ENCODE measurements at places on chromosomes 3 and 15.

DNA sequence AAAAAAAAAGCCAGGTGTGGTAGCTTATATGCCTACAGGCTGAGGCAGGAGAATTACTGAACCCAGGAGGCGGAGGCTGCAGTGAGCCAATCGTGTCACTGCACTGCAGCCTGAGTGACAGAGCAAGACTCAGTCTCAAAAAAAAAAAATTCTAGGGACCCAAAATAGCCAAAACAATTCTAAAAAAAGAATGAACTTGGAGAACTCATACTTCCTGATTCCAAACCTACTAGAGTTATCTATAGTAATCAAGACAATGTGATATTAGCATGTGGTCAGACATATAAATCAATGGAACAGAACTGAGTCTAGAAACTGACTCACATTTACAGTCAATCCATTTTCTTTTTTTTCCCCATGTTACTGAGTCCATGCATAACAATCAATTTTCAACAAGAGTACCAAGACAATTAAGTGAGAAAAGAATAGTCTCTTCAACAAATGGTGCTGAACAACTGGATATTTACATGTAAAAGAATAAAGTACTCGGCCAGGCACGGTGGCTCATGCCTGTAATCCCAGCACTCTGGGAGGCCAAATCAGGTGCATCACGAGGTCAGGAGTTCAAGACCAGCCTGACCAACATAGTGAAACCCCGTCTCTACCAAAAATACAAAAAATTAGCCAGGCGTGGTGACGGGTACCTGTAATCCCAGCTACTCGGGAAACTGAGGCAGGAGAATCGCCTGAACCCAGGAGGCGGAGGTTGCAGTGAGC is 11.9 kb downstream of the PRKAR2A start:
- no peak for DNase-seq

- no peak for DNase-seq
Measured at GRCh38 chr3:152973575-152973974, 138.6 kb downstream of the P2RY1 start.

- DNase-seq, result no peak
Measured at GRCh38 chr3:22621205-22621809, 581.8 kb upstream of the UBE2E2 start.

DNA sequence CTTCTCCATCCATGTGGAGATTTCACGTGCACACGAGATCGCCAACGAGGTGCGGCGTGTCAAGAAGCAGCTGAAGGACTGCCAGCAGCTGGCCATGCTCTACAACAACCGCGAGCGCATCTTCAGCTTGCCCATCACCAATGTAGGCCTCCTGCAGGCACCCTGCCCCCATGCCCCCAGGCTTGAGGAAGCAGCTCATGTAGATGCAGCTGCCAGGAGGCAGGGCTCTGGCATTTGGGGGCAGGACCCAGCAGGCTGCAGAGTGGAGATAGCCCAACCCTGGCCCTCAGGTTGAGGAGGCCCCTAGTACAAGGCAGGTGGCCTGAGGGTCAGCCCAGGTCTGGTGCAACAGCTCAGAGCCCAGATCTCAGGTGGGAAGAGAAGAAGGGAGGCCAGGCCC is 36.4 kb downstream of the DNAH1 start:
- DNase-seq, result no peak

- no peak for DNase-seq
Measured at GRCh38 chr3:184899953-184900595, 88.1 kb downstream of the VPS8 start.

- DNase-seq, result no peak
Measured at GRCh38 chr3:49523756-49524747, 30.2 kb upstream of the BSN start.

- DNase-seq, result peak; percentile 16
Measured at GRCh38 chr3:189298469-189299375, 127.0 kb downstream of the TPRG1 start.

GRCh38 chr3:77288348-77288747 is 248.4 kb downstream of the ROBO2 start:
- DNase-seq, result no peak

GRCh38 chr3:125428216-125428830 is 53.2 kb upstream of the ZNF148 start:
- DNase-seq, result no peak

- no peak for DNase-seq
Measured at GRCh38 chr3:155702745-155703591, 41.9 kb downstream of the PLCH1 start.

DNA sequence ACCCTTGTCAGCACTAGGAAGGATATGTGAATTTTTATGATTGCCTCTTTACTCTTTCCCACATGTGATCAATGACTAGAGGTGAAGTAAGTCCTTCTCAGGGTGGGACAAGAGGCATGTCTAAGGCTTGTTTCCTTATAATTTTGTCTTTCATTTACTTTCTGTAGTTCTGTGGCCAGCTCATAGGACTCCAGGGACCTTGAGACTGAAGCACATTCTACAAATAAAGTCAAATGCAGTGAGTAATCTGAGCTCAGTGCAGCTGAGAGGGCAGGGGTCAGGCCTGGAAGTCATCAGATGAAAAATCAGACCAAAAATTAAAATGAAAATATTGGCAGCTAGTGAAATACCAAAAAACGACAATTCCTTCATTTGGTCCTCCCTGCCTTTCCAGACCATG is 424.7 kb upstream of the THBS1 start:
- peak; percentile 81 for DNase-seq

GRCh38 chr3:32089476-32089875 is 16.9 kb upstream of the GPD1L start:
- DNase-seq, result no peak

GRCh38 chr15:60344987-60345386 is 52.8 kb downstream of the ANXA2 start:
- peak; percentile 47 for DNase-seq

DNA sequence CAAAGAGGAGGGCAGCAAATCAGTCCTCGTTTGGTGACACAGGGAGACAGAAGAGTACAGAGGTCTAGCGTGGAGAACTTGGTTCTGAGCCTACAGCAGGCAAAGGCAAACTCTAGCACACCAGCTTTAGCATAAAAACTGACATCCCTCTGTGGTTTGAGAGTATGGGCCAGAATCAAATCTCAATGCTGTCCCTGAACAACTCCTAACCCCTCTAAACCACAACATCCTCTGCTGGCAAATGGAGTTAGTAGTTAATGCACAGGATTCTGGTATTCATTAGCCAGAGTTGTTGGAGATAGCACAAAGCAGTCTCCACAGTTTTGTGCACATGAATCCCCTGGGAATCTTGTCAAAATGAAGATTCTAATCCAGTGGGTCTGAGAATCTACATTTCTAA is 315.8 kb downstream of the NTRK3 start:
- DNase-seq, result no peak

DNA sequence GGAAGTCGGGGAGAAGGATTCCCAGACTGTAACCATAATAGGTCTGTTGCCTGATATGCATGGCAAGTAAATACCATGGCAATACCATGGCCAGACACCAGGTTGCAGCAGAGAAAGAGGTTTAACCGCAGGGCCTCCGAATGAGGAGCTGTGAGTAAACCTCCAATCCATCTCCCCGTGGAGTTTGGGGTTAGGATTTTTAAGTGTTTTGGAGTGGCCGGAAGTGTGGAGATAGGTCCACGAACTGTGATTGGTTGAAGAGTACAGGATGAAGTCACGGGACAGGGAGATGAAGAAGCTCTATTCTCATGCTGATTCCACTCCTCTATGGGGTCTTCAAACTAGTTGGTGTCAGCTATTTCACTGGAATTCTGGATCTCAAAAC is 127.9 kb downstream of the ST8SIA2 start:
- DNase-seq, result peak; percentile 93

DNA sequence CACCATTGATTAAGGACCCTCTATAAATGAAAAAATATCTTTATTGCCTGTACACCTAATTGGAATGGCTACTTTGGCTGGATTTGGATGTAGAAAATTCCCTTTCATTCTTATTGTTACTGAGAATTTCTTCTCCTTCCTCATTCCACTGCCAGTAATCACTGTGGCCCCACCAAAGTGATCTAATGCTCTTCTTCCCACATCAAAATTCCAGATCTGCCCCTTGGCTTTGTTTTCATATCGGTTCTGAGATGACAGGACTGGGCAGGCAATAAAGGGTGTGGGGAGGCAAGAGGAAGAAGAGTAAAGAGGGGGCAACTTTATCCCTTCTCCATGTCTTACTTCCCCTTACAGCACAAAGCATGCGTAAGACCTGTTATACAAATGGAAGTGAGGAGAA is 2.1 kb downstream of the ANKUB1 start:
- peak; percentile 28 for DNase-seq

- peak; percentile 44 for DNase-seq
Measured at GRCh38 chr3:126476166-126477060, 722 bp upstream of the ZXDC start.

- no peak for DNase-seq
Measured at GRCh38 chr3:57176045-57176444, 10.9 kb upstream of the IL17RD start.

- peak; percentile 24 for DNase-seq
Measured at GRCh38 chr3:174614036-174614435, 245.1 kb upstream of the NAALADL2 start.

DNA sequence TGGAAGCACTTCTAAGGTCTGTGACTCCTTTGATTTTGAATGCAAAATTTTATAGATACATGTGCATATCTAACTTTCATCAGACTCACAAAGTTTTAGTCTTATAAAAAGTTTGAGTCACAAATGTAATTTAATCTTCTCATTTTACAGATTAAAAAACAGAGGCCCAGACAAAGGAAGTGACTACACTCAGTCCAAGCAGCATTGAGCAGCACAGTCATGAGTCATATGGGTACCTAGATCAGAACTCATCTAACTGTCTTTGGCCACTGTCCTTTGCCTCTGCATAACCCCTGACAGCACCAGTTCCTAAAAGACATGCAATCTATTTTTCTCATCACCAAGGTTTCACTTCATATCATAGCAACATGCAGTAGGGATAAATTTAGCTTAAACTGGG is 210.7 kb upstream of the KCNH8 start:
- no peak for DNase-seq

GRCh38 chr3:10453431-10454163 is 51.8 kb downstream of the ATP2B2 start:
- DNase-seq, result no peak

GRCh38 chr3:126923423-126923822 is 59.5 kb upstream of the PLXNA1 start:
- no peak for DNase-seq

DNA sequence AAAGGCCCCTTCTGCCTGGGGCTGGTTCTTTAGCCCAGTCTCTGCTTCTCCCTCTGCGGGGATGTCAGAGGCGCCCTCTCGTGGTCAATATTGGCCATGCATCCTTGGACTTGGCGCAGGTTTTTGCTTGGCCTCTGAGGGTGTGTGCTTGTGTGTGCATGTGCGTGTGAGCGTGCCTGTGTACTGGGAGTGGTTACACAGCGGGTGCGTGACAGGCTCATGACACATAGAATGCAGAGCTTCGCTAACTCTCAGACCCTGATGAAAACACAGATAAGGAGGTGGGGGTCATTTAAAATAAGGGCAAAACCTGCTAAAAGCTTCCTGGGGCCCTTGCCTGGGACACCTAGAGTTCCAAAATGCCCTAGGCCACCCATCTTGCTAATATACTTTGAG is 160.9 kb downstream of the SMAD6 start:
- DNase-seq, result peak; percentile 88

- no peak for DNase-seq
Measured at GRCh38 chr3:66907136-66907535, 91.0 kb upstream of the KBTBD8 start.

DNA sequence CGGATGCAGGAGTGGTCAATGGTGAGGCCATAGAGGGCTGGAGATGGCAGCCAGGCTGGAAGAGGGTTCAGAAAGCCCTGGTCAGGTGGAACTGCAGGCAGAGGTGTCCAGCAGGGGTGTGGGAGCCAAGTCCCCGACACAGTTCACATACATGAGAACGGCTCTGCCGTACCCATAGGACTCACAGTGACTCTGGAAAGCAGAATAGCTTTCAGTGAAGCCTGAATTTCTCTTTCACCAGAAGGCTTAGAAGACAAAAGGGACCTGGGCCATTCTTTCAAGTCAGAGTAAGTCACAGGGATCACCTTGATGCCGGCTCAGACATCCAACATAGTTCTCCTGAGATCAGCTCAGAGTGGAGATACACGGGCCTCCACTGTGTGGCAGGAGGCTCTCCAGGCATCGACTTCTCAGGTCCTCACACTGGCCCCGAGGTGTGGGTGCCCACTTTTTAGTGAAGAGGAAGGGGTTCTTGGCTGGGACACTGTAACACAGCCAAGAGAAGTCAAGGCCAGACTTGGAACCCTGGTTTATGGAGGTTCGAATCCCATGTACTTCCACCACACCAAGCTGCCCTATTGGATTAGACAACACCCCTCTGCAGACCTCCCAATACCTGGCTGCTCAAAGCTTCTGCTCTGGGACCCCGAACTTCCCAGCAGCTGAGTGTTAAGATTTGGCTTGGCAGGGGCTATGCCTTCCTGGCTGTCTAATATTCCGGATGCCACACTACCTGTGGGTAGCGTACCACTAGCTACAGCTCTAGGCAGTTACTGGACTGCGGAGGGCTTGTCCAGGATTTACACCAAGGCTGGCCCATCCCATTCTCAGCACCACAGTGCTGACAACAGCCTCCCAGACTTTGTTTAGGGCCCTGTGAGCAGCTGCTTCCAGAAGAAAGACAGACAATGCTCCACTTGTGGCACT is 40.4 kb upstream of the RAB6B start:
- DNase-seq, result no peak

GRCh38 chr3:96101006-96101560 is 713.3 kb upstream of the EPHA6 start:
- no peak for DNase-seq

DNA sequence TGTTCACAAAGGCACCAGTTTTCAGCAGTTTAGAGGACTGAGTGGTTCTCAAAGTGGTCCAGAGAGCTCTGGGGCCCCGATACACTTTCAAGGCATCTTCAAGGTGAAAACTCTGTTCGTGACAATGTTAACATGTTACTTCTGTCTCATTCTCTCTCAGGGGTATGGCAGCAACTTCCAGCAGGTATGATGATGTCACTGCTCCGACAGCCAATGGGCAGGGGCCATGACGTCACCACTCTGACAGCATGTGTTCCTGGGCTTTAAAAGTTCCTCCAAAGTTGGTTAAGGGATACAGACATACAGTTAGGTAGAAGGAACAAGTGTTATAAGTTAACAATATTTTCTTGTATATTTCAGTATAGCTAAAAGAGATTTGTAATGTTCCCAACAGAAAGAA is 87.9 kb downstream of the KLF15 start:
- DNase-seq, result no peak

GRCh38 chr3:100265016-100265415 is 4.2 kb downstream of the TBC1D23 start:
- DNase-seq, result no peak

DNA sequence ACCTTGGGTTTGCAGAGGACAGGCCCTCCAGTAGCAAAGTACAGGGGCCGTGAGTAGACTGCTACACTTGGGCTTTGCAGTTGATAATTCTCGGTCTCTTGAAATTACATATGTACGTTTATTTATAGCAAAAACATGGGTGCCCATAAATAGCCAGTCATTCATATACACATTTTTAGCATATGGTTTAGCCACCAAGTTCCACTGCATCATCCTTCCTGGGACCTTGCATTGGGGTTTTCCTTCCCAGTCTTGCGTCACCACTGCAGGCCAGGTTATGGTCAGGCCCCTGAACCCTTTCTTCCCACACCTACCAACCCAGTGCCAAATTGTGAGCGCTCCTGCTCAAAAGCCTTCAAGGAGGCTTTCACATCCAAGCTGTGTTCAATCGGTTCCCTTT is 12.7 kb downstream of the KLHL25 start:
- DNase-seq, result no peak

- no peak for DNase-seq
Measured at GRCh38 chr15:36256404-36256807, 323.0 kb upstream of the CDIN1 start.

All from cardiac fibroblast (primary cell).